Left ventricle myocardium superior (tissue), 1 donor: ENCODE measurements at places on chromosomes 5 and 9. TPM values are rescaled to one million over a fixed set of nuclear protein-coding genes. Genes with fewer than 3 reads are reported as not detected.

Gene SPINK6
- total RNA-seq = not detected

Gene ZDHHC11B
- 20.0 TPM for total RNA-seq

Gene FOXE1
- total RNA-seq = not detected

Gene CETN3
- total RNA-seq = 26.9 TPM

Gene SCGB3A1
- not detected for total RNA-seq

Gene CTSV
- total RNA-seq = 0.27 TPM

Gene GFI1B
- total RNA-seq = 0.25 TPM

Gene OR1B1
- not detected for total RNA-seq

Gene FAM169A
- total RNA-seq = 3.6 TPM

Gene CDH9
- not detected for total RNA-seq

Gene RPP25L
- total RNA-seq = 40.8 TPM

Gene GABRA6
- total RNA-seq = not detected

Gene PCA3
- not detected for total RNA-seq

DNA sequence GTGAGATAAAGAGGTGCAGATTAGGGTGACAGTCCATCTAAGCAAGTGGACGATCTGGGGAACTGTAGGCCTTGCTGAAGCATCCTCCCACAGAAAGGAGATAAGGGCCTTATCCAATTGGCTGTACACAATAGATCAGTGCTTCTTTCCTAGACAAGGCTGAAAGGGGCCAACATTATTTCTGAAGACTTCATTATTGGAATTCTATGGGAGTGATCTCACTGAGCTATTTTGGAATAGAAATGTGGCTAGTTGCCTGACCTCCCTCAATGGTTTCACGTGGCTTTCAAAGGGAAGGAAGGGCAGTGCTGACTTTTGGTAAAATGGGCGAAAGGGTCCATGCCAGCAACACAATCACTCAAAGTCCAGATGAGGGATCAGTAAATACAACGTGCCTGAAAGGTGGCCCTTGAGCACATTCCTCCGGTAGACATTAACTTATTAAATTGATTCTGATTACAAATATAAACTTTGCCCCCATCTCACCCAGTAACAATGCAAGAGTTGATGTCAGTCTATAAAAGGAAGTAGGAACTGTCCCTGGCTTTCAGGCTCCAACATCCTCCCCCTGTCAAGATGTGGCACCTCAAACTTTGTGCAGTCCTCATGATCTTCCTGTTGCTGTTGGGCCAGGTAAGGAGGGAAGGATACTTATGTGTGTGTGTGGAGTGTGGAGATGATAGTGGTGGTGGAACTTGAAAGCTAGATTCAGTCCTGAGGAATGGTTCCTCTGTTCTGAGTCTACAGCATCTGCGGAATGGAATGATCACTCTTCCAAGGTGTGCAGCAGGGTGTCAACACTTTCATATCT is at the start of gene LEAP2:
LEAP2 (plus strand) TSS at position 550 of the 811 bp plus-strand sequence; CDS start at position 577, 27 bp downstream.
- no peak for DNase-seq

- DNase-seq = no peak
Measured at GRCh38 chr5:42317575-42317974, 105.7 kb upstream of the GHR start.

- no peak for DNase-seq
Measured at GRCh38 chr9:132185073-132186009, 23.5 kb downstream of the NTNG2 start.

DNA sequence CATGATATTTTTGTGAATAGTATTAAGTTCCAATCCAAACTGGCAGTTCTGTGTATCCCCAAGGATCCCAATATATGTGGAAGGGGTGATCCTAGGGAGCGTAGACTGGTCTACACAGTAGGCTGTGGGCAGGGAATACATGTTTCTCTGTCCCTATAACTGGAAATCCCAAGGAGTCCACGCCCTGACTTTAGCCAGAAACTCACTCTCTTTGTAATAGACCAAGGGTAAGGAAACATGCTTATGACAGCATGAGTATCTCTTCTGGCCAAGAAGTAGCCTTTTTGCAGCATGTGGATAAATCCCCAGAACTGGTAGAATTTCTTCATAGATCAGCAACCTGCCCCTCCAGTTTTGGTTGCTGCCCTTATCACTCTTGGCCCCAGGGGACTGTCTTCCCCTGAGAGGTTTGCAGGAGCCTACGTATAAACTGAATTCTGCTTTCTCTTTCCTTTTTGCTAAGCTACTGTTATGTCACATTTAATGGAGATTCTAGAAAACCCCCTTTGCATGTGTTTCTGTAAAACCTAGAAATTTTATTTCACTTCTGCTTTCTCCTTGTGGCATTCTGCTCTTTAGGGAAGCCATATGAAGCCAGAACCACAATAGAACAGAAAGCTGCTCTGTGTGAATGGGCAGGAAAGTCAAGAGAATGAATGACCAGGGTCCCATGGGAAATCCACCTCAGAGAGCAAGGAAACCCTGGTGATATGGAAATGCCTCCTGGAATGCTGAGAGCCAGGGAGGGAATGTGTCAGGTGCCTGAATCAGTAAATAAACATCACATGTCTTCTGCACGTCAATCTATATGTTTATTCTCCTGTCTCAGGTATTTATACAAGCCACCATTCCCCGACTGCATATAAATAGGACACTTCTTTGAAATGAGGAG is 3.5 kb downstream of the IFNA2 start:
- DNase-seq = no peak

DNA sequence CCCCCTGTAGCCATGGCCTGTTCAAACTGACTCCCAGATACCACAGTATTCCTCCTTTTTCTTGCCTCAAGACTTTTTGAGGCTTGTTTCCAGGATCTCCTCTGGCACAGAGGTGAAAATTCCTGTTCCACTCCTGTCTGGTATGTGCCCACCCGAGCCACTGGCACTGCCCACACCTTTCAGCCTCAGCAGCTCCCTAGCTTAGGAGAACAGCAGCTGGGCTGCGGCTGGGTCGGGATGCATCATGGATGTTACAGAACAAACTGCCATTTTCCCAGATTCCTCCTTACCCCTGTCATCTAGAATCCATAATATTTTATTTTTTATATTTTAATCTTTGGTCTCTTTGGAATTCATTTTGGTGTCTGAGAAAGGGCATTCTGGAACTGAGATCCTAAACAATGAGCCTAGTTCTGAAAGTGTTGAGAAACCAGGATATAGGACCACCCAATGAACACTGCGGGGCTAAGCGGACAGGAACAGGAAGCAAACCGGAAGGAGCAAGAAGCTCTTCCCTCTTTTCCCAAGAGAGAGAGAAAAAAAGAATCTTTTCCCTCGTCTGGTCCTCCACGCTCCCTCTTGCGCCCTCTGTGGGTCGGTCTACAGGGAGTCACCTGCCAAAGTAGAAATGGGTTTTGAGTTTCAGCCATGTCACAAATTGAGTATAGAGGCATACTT is 12.5 kb downstream of the OR2S2 start:
- peak; percentile 90 for DNase-seq

DNA sequence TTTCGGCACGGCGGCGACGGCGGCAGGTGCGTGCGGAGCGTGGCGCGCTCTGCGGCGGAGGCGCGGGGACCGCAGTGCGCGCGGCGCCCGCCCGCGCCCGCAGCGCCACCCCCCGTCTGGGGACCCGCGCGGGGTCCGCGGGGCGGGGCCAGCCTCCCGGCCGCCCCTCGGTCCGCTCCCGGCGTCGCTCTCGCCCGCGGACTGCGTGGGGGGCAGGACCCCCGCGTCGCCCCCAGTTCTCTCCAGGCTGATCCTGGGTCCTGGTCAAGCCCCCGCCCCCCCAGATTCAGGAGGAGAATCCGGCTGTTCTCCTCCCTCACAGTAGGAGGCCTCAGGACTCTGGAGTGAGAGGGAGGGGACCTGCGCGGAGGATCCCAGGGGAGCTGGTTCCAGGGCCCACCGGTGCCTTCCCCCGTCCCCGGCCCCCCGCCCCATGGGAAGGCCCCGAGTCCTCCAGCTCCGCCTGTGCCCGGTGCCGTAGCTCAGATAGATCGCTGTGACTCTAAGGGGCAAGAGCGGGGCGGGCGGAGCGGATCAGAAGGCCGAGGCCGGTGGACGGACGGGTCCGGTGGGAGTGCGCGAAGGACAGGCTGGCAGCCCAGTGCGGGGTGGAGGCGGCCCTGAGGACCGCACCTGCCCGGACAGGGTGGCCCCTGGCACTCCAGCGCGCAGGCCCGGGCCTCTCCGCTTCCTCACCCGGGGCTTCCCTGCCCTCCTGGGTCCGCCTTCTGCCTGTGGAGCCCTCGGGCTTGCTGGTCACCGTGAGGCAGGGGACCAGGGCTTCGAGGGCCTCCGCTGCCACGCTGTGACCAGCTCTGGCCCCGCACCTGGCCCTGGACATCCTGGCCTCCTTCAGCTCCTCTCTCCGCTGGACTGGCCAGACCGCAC is at the start of gene RNF208:
RNF208 (minus strand) TSS at position 51 of the 888 bp plus-strand sequence. CDS start 1,028 bp downstream, outside the sequence.
- peak; percentile 60 for DNase-seq

DNA sequence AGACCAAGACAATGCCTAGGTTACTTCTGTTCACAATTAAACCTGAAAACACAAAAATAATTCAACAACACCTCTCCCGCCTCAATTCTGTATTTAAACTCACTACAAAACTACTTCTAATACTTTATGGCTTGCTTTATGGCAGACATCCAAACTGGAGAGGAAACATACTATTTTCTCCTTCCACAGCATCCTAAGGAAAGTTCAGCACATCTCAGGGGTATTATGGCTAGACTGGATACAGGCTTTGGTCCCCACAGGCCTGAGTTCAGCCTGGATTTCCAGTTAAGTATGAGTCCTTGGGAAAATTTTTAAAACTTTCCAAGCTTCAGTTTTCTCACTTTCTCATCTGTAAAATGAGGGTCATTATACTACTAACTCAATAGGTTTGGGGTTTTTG is 480.2 kb downstream of the CAAP1 start:
- DNase-seq = no peak

- DNase-seq = no peak
Measured at GRCh38 chr9:115675834-115676233, 477.8 kb upstream of the PAPPA start.

- DNase-seq = no peak
Measured at GRCh38 chr5:138695781-138696180, 57.4 kb upstream of the CTNNA1 start.

GRCh38 chr9:104868687-104869404 is 59.1 kb downstream of the ABCA1 start:
- peak; percentile 73 for DNase-seq

GRCh38 chr9:37554318-37554717 is 21.9 kb downstream of the FBXO10 start:
- DNase-seq = no peak

- DNase-seq = no peak
Measured at GRCh38 chr9:4839470-4839912, 46.7 kb downstream of the RCL1 start.

DNA sequence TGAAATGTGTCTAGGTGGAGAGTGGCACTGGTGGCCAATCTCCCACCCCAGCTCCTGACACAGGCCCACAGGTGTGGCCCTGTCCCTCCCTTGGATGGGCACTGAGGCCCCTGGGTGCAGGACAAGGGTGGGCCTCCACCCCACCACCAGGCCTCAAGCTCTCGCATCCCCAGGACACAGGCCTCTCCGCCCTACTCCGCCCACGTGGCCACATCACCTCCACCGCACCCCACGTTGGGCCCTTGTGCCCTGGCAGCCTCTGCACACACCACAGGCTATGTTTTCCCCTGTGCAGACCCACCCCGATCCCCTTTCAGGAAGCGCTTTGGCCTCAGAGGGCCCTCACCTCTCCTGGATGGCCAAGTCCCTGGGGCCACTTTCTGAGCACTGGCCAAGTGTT is 54.7 kb downstream of the SECISBP2 start:
- DNase-seq = no peak

DNA sequence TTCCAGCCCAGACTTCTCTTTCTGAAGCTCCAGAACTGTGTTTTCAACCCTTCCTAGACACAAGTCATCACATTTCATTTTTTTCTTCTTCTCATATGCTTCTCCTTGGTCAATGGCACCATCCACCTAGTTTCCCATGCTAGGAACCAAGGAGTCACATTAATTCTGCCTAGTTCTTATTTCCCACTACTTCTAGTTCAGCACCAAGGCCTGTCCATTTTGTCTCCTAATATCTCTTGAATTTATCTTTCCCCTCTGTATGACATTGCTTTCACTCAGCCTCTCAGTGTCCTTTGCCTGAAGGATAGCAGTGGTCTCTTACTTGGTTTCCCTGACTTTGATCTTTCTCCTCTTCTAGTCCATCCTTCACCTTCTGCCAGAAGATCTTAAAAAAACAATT is 38.8 kb downstream of the ARHGEF28 start:
- DNase-seq = no peak

GRCh38 chr5:76371960-76372322 is 31.1 kb upstream of the IQGAP2 start:
- DNase-seq = no peak

DNA sequence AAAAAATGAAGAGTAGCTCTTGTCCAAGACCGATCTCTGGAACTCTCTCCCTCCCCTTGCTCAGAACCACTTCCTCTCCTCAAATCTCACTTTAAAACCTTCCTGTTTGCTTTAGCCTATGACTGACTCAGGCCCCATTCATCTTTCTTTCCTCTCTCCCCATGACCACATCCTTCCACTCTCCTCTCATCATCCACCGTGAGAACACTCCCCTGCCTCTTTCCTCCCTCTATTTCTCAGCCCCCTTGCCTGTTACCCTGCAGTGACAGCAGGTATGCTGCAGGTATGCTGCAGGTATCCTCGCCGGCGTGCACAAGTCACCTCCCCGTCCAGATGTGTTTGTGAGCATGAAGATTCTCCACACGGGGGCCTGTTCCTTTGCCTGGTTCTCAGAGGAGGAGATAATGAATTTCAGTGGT is 505.3 kb downstream of the CCDC171 start:
- DNase-seq = no peak

GRCh38 chr9:21160178-21160577 is 6.3 kb downstream of the IFNA21 start:
- DNase-seq = no peak

DNA sequence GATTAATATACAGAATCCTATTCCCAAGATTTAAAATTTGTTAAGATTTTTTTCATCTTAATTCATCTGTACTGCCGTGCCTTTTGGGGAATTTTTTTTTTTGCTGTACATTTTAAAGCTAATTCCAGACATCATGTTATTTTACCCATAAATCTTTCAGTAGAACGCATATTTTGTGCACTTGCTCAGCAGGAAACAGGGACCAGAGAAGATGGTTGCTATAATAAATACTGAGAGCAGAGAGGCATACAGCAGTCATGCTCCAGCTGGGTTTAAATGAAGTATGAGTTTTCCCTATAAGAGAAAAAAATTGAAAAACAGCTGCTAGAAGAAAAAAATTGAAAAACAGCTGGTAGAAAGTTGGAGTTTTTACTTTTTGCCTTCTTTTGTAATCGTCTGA is 196.9 kb upstream of the PUM3 start:
- DNase-seq = no peak

DNA sequence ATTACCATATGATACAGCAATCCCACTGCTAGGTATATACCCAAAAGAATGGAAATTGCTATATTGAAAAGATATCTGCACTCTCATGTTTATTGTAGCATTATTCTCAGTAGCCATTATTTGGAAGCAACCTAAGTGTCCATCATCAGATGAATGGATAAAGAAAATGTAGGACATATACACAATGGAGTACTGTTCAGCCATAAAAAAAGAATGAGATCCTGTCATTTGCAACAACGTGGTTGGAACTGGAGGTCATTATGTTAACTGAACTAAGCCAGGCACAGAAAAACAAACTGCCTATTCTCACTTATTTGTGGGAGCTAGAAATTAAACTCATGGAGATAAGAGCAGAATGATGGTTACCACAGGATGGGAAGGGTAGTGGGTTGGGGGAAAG is 63.1 kb upstream of the TTC23L start:
- DNase-seq = no peak

- DNase-seq = no peak
Measured at GRCh38 chr9:74173284-74173683, 323.9 kb upstream of the RORB start.

GRCh38 chr9:84697509-84698114 is 28.1 kb downstream of the NTRK2 start:
- peak; percentile 84 for DNase-seq

- no peak for DNase-seq
Measured at GRCh38 chr9:134748591-134748990, 107.0 kb downstream of the COL5A1 start.
